ENCODE measurements at places on chromosomes 11 and 22.
A peak's percentile ranks its signal among the peaks of the same experiment; 100 is the strongest.

DNA sequence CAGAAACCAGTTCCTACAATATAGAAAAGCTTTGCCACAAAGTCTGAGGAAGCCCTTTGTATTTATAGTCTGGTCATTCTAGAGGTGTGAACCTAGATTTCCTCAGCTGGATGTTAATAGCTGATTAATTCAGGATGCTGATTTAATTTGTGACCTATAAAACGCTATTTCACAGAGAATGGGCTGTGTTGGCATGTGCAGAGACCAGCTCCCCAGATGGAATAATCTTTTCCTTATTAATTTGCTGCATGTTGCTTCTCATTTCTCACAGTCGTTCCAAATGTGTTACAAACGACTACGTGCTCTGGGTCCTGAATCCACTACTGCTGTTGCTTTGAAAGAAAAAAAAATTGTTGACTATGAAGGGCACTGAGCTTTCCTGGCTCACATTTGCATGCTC is 49.3 kb downstream of the BDNF start:
- DNase-seq = no peak

DNA sequence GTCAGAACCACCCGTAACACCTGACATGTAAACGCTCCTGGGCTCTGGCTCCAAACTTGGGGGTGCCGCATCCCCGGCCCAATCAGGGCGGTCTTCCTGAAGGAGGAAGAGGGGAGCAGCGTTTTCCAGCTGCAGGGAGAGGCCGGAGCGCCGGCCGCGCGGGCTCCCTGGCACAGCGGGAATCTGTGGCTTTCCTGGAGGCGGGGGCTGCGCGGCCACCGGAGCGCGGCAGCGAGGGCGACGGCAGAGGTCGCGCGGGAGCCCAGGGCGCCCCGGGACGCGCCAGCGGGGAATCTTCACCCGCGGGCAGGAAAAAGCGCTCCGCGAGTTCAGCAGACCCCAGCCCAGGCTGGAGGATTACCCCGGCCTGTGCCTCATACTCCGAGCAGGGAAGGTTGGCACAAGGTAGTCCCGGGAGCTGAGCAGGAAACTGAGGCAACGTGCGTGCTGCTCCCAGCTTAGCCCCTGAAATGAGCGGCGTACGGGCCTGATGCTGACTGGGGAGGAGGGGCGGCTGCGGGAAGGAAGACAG is 600 bp upstream of the ESAM start:
- peak; percentile 55 for DNase-seq

- DNase-seq = no peak
Measured at GRCh38 chr11:115996125-115996807, 492.1 kb upstream of the CADM1 start.

DNA sequence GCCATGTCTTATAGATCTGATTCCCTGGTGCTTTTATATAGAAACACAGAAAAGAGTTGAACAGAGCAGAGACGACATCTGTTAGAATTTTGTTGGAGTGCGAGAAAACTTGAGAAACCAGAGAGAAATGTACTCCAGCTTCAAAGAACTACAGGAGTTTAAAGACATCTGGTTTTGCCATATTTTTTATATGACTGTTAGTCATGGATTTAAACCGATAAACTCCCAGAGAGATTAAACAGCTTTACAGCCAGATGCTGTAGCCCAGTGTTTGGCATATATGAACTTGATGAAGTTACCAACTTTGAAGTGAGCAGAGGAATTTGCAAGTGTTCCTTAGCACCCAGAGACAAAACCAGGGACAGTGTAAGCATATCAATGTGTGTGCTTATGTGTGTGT is 1083.1 kb downstream of the LRRC4C start:
- no peak for DNase-seq

GRCh38 chr11:14114786-14115185 is 152.3 kb downstream of the SPON1 start:
- no peak for DNase-seq

DNA sequence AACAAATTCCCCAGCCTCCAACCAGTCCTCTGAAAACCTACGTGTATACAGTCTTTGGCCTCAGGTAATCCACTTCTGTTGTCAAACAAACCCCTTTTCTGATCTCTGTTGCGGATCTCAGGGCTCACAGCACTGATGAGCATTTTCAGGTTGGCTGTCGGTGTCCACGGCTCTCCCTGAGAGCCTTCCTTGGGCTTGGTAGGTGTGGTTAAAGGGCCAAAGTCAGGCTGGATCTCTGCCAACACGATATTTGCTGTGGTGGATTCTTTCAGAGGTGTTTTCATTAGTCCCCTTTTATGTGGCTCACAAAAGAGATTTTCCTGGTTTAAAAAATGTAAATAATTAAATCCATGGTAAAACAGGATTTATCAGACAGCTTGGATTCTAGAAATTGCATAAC is 2.9 kb downstream of the E2F8 start:
- DNase-seq = peak; percentile 4

DNA sequence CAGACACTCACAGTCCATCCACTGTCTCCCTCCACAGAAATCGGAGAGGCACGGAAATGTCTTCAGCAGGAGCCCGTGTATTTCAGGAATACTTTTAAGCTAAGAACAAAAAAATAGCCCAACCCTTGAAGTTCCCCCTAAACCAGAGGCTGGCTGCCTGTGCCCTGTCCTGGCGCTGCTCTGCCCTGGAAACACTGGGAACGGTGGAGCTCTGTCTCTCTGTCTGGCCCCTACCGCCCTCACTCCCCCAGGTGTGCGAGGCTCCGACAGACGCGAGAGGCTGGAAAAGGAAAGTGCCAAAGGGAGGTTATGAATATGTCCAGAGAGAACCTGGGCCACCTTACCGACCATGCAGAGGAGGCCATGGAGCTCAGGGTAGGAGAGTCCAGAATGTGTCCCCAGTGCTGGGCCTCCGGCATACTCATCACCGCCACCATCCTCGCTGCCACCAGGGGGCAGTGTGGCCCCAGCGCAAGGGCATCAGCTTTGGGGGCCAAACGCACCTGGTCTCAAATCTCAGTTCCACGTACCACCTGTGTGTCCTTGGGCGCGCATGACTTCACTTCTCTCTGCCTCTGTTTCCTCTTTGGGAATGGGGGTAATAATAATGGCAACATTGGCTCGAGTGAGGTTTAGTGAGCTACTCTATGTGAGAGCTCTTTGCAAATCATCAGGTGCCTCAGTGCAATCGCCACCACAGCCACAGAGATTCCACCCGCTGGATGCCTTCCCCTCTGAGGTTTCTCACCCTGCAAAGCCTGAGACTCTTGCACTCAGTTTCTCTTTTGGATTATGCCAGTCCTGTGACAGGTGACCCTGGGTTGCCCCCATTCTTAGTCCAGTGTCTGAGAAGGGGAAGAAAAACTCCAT is 10.4 kb upstream of the SLCO2B1 start:
- DNase-seq = peak; percentile 81

DNA sequence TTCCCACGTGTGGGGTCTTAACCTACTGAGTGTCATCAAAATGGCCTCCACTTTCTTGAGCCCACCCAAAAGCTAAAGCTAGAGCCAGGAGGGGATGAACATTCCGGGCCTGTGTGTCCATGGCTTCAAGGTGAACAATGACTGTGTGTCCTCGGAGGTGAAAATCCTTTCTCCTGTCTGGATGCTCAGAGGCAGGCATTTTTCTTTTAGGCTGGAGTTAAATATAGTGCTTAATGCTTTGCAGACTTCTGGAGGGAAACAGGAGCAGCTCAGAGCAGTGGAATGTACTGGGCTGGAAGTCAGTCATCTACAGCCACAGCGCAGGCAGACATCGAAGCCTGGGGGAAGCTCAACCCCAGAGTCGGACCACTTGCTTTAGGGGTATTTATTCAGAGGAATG is 68.6 kb upstream of the TMEM45B start:
- DNase-seq = no peak

DNA sequence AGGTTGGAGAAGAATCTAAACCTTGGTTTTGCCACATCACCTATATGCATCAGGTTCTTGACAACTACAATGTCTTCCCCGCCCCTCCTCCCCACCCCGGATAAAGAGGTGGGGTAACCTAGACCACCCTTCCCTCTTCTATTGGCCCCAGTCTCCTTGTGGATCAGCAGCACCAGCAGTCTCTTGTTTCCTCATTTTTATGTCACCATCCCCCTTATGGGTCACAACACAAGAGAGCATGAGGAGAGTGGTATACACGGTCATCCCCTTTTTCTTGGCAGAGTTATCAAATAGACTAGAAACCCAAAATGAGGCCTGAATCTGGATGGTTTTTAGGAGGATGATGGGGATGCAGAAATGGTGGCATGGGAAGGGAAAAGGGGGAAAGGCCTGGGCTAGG is 1.2 kb downstream of the MS4A4E start:
- no peak for DNase-seq

GRCh38 chr11:1201395-1202153 is 21.3 kb upstream of the MUC5B start:
- peak; percentile 24 for DNase-seq

DNA sequence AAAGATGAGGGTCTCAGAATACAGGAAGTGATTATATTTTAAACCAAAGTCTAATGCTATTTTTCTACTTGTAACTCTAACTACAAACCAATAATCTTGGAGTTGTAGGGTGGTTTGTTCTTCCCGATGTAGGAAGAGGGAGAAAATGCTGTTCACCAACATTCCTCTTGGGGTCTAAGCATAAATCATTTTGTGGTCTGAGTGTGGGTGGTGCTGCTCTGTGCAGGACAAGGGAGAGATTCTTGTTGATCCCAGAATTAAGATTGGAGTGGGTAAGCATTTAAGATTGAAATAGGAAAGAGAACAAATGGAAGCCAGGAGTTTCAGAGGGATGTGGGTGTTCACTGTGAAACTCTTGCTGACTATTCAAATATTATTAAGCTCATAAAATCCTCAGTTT is 38.6 kb upstream of the MMP13 start:
- DNase-seq = no peak

DNA sequence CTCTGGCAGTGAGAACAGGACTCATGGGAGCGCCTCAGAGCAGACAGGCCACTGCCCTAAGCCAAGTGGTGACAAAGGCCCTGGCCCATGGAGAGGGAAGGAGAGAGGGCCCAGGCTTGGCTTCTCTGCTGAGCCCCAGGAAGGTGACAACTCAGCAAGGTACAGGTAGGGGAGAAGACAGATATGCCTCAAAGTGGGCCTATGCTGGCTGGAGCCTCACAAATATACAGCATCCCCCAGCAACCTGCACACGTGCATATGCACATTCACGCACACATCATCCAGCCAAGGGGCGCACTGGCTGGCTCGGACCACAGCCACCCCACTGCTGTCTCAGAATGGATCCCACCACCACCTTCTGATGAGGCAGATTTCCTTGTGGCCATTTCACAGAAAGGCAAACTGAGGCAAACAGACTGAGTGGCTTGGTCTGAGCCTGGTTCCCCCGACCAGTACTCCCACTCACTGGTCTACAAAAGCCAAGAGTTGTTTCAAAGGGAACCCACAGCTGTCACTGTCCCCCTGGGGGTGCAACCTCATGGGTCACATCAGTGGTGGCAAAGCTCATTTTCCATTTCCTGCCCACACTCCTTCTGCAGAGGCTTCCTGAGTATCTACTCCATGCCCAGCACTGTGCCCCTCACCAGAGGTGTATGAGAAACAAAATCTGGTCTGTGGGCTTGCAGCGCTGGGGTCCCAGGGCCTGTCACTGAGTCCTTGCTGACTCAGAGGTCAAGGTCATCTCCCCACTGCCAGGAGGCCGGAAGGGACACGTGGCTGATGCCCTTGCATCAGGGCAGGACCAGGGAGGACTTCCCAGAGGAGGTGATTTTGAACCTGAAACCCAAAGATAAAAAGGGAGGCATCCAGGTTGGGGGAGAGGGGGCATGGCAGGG is 67.3 kb upstream of the PRR5 start:
- no peak for DNase-seq

- DNase-seq = no peak
Measured at GRCh38 chr11:120212926-120213325, 2.1 kb downstream of the OAF start.

- DNase-seq = peak; percentile 55
Measured at GRCh38 chr22:43004362-43005035, 10.4 kb downstream of the PACSIN2 start.

DNA sequence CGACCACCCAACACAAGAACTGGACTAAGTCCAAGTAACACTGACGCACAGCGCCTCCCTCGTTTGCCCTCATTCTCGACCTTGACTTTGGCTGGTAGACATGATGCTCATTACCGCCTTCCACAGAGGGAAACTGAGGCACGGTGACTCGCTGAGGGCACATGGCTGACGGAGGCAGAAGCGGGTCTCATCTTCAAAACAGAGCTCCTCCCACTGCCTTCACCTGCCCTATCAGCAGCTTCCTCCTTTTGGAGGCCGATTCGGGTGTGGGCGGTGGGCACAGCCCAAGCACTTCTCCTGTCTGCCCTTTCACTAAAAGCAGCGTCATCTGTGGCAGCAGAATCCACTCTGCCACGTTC is 2.0 kb upstream of the KMT5B start:
- DNase-seq = no peak

DNA sequence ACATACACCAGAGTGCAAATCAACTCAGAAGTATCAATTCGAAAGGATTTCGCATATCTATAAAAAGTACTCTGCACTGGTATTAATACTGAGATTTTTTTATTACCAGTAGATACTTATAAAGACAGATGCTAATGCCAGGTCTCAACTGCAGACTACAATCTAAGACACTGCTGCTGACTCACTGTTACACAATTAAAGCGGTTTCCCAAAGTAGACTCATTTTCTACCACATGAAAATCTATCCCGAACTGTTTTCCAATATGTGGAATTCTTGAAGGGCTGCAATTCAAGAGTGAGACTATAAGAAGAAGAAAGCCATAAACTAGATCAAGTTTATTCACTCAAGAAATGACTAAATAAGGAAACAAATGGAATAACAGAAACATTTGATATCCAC is 57.2 kb upstream of the ARHGAP32 start:
- no peak for DNase-seq

DNA sequence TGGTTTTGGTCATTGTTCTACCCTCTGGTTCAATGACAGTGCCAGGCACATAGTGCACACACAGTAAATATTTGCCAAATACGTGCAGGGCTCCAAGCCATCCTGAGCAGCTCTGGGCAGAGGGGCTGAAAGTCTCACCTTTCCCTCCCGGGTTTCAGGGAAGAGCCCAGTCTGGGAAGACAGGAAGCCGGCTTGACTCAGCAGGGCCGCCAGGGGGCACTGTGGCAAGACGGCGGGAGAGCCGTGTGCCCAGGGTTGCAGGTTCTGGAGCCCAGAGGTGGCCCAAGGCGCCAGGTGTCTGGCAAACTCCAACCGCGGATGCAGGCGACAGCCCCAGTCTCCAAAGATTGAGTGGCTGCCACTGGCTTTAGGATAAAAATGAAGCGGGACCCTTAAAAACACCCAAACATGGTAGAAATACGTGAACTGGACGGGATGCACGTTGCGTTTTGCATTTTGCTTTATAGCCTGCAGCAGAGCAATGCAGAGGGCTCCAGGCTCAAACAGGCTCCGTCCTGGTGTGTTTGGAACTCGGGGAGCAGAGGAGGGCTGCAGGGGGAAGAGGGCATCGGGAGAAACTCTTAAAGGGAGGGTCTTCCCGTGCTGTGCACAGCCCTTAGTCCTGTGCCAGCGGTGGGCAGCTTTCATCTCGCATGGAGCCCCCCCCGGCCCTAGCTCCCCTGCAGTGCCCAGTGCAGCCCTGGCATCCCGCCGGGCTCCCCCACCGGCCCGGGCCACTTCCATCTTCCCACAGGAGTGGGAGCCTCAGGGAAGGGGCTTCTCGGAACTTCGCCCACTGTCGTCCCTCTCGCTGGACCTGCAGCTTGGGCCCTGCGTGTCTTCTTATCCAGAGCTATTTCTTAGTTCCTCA is 10.7 kb downstream of the KRTAP5-5 start:
- no peak for DNase-seq
